Skeletal muscle cell (primary cell): ENCODE measurements at places on chromosomes 3 and 15.

DNA sequence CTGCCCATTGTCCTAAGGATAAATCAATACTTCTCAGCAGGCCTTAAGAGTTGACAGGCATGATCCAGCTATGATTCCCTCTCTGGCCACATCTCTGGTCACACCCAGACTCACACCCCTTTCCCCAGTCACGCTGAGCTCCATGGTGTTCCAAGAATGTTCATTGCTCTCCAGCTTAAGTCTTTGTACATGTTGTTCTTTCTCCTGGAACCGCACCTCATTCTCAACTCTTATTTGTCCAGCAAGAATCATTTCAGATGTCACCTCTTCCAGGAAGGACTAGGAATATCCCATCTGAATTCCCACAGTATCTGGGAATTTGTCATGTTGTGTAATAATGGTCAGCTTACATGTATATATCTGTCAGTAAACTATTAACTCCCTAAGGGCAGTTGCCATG is 118.3 kb upstream of the GALNT15 start:
- DNase-seq: peak; percentile 62

DNA sequence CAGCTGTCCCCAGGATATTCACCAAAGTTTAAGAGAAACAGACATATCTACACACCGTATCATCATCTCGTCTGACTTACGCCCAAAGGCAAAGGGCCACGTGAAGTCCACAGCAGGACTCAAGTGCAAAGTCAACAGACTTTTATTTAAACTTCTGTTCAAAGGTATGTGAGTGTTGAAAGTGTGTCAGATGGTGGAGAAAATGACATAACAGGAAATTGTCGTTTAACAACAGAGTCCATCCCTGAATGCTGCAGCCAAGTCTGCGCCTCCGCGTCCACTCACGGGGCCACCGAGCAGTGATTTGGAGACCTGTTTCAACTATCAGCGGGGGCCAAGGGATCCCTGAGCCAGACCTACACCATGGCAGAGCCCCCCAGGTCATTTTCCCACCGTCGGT is 165.6 kb downstream of the XXYLT1 start:
- no peak for DNase-seq

DNA sequence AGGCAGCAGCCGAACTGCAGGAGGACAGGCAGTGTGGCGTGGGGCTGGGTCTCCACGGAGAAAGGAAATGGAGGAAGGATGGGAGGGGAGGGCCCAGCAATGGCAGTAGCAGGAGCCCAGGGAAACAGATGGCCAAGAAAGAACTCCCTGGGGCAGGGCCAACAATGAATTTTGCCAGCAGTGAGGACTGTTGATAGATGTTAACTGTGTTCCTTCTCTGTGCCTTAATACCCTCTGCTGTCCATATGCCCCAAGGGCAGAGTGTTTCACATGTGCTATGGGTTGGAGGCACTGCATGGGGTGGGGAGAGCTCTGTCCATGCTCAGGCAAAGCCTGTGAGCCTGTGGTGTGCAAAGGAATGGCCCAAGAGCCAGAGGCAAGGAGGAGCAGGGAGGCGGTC is 70.8 kb upstream of the POMGNT2 start:
- no peak for DNase-seq

- DNase-seq: no peak
Measured at GRCh38 chr3:127961124-127961523, 46.1 kb downstream of the KBTBD12 start.

DNA sequence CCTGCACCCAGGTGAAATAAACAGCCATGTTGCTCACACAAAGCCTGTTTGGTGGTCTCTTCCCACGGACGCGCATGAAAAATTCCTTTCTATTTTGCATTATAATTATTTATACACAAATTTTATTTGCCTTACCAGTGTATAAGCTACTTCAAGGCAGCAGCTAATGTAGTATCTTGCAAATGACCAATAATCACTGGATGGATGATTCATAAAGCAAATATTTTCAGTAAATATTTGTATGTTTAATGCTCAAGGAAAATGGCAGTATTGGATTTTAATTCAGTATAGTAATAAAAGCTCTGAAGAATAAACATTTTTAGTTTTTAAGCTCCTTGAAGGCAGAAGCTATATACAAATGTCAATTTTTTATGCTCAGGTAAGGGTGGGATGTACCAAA is 158.7 kb upstream of the NANOGP8 start:
- no peak for DNase-seq

DNA sequence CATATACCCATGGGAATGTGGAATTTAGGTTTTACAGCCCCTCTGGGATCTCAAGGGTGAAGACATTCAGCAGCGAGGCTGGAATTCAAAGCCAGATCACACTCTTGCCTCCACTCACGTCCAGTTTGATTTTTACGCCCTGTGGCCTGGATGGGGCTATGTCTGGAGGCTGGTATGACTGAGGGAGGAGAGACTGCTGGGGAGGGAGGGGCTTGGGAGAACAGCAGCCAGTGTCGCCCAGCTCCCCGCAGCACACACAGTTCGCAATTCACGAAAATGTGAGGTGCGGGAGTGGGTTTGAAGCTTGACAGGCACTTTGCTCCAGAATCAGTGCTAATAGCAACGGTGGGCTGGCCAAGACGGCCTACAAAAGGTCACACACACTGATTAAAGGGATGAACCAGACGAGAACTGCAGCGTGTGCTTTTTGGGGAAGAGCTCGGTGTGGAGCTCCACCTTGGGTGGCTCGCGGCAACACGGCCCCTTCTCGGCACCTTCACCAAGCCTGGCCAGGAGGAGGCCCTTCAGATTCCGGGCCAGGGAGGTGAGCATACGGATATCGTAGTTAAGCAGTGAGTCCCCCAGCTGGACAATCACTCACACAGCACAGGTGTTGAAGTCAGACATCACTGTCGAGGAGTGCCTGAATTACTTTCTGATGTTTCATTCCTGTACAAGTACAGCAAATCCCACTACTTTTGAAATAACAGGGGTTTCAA is 16.4 kb downstream of the EHD4 start:
- DNase-seq: no peak

DNA sequence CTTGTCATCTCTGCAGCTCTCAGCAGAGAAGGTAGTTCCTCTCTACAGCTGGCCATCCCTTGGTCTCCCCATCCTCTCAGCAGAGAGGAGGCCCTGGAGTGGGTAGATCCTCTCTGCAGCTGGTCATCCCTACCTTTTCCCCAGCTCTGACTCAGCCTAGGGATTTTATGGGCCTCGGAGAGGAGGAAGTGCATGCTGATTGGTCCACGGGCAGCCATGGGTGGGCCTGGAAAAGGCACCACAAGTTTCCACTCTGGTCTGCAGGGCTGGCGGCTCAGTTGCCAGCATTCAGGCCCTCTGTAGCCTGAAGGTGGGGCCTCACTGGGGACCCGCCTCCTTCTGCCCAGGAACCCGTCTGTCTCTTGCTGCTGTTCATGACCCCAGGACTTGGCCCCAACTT is 36.9 kb downstream of the NR1D2 start:
- DNase-seq: no peak
